Aorta (tissue), 5 donors: ENCODE measurements at places on chromosomes 4 and X. TPM values are rescaled to one million over a fixed set of nuclear protein-coding genes. Genes with fewer than 3 reads are reported as not detected.

Gene LRIT3
- total RNA-seq, result 0.36 TPM

Gene NR3C2
- 9.9 TPM for total RNA-seq

Gene TSPAN7
- 35.2 TPM for total RNA-seq

Gene ARMCX1
- 31.5 TPM for total RNA-seq
